ENCODE measurements at places on chromosomes 7 and 10.

DNA sequence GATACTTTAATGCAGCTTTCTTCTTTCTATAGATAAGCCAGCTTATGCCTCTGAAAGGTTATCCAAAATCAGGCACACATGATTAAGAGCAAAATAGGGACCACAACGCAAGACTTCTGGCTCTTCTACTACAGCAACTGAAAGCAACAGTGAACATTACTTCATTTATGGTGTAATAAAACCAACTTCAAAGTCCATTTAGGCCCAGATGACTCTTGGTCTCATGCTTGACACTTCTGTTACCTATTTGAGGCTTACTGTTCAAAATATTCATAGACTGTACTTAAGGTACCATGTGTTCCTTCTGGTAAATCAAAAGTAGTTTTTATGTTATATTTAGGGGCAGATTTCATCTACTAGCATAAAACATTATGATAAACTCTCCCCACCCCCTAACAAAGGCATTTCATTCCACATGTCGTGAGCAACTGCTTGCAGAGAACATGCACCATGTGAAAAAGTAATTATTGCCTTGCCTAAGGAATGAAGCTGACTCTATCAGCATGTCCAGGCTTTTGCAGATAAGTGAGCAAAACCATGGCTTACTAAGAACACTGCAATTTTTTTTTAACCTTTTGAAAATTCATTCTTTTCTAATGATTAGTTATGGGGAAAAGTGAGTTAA, 154.9 kb upstream of the ITGB1 start:
- no peak for DNase-seq

GRCh38 chr10:124315591-124316270, 103.0 kb downstream of the OAT start:
- DNase-seq: no peak

DNA sequence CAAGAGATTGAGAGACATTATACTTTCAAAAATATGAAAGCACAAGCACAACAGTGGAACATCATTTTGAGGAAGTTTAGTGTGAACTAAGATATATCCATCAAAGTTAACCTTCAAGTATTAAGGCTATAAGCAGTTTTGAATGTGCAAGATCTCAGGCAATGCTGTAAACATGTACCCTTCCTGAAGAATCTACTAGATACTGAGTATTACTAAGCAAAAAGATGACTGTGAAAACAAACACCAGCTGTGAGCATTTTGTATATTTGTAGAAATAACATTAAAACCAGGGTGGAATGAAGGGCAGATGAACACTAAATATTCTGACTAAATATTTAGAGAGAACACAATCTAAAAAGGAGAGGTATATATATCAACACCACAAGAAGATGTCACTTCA, 41.3 kb upstream of the ADRA2A start:
- DNase-seq: no peak

DNA sequence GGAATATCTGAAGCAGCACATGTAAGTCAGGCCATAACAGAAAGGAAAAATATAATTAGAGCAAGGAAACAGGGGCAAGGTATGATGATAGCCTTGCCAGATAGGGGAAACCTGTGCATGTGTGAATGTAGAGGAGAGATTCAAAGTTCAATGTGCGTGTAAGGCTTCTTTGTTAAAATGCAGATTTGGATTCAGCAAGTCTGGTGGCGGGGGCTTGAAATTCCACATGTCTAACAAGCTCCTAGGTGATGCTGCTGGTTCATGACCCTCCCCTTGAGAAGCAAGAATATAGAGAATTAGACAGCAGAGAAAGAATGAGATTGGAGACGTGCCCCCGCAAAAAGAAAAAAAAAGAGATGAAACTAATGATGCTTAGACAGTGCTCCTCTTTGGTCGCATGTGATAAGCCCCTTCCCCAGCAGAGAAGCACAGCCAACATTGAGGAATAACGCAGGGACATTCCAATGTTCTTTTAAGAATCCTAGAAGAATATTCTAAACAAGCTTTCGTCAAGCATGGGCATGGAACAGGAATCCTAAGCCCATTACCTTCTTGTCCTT, 21.1 kb upstream of the MACC1 start:
- no peak for DNase-seq

DNA sequence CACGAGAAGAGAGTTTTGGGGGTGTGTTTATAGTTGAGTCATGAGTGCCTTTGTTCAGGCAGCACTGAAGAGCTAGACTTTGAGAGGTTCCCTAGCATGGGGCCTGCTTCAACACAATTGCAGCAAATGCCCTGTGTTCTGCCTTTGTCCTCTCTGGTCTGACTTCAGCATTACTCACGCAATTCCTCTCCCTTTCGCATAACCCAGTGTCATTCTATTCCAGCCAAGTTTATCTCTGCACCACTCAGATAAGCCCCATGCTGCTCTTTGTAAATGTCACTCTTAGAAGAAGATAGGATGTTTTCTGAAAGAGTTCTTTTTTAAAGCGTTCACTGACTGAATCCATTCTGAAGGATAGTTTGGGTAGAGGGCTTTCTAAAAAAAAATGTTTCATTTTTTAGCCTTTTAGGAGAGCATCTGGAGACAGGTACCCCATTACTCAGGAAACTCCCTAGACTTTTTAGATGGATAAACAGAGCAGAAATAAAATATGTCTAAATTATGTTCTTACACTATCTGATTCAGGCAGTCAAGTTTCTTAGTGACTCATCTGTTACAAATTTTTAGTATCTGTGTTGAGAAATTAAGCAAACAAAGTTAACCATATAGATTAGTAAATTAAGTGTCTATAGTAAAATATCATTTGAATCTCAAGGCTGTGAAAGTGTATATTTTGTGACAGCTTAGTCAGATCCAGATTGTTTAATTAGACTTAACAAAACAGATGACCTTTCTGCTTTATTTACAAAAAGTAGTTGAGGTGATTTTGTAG, 318.5 kb downstream of the GPR158 start:
- no peak for DNase-seq

DNA sequence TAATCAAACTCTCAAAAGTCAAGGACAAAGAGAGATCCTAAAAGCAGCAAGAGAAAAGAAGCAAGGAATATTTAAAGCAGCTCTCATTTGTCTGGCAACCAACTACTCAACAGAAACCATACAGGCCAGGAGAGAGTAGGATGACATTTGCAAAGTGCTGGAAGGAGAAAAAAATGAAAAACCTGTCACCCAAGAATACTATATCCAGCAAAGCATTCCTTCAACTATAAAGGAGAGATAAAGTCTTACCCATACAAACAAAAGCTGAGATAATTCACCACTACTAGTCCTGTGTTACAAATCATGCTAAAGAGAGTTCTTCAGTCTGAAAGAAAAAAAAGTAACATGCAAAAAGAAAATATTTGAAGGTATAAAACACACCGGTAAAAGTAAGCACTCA, 357.7 kb downstream of the PTPRN2 start:
- DNase-seq: no peak

DNA sequence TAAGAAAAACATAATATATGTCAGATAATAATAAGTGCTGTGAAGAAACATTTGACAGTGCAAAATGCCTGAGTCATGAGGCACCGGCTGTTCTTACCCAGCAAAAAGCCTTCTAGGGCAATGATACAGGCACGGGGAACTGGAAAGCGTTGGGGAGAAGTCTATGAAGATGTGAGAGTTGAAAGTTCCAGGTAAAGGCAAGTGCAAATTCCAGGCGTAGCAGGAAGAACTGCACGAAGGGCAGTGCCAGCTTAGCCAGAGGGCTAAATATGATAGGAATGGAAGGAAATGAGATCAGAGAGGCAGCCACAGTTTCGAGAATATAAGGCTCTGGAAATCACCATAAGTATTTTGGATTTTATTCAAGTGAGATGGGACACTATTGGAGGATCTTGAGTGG, 87.0 kb downstream of the IPMK start:
- DNase-seq: no peak

- no peak for DNase-seq
Observed at GRCh38 chr7:149873970-149874643, 338 bp downstream of the ATP6V0E2 start.

DNA sequence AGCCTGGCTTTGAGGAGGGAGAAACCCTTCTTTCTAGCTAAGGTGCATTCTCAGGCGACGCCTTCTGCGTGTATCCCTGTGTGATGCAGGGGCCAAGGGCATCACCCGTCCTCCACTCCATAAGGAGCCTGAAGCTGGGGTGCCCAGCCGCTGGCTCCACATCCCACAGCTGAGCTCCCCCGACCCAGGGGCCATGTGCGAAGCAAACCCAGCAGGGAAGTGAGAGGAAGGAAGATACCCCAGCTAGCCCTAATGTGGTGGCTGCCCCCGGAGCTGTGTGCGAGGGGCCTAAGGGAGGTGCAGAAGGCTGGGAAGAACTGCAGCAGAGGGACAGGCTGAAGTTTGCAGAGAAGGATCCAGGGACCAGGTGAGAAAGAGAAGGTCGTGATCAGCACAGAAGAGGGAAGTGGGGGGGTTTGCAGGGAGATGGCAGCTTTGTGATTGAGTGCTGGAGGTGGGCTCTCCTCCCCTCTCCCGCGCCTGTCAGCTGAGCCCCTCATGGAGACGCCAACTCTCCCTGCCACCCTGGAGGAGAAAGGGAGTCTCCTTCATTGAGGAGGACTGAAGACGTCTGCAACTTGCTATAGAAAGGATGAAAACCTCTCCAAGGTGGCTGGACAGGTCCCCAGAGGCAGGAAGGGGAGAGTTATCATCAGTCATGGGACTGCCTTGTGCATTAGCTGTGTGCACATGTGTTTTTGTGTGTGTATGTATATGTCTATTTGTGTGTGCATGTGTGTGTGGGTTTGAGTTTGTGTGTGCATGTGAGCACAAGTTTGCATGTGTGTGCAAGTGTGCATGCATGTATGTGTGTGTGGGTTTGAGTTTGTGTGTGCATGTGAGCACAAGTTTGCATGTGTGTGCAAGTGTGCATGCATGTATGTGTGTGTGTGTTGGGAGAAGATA, 3.5 kb upstream of the CALML5 start:
- no peak for DNase-seq

DNA sequence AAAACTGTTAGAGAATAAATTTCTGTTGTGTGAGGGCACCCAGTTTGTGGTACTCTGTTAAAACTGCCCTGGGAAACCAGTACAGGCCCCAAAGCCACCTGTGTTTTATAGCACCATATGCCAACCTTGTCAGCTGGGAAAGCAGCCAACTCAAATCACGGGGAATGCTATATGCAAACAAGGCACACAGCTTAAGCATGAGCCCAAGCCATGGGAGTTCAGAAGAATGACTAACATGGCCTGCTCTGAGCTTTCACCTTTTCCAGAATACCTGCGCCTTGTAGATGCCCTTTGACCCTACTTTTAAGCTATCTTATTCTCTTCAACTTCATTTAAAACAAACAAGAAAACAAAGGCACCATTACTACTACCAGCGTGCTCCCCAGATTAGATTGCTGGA, 5.5 kb upstream of the SLC25A13 start:
- DNase-seq: no peak

- DNase-seq: no peak
Observed at GRCh38 chr7:105205592-105206237, 183.0 kb downstream of the SRPK2 start.

Measured in hematopoietic multipotent progenitor cell treated with erythropoietin and hydrocortisone succinate and interleukin-3 and kit ligand, for 15 days (in vitro differentiated cells).